ENCODE measurements at places on chromosomes 3 and 15. TPM values are rescaled to one million over a fixed set of nuclear protein-coding genes. Genes with fewer than 3 reads are reported as not detected.

Gene PFKFB4
- 8.9 TPM for total RNA-seq

Gene PTX3
- total RNA-seq: 276 TPM

Gene KCNMB3
- total RNA-seq: 0.34 TPM

Gene SCAANT1
- not detected for total RNA-seq

Gene WNT5A
- total RNA-seq: 33.5 TPM

Gene CORO2B
- 14.0 TPM for total RNA-seq

Gene COLQ
- 0.17 TPM for total RNA-seq

Gene CHDH
- total RNA-seq: 0.34 TPM

Gene GHRL
- total RNA-seq: not detected

Gene AGBL1
- total RNA-seq: not detected

Gene ITIH1
- total RNA-seq: not detected

Gene UMPS
- total RNA-seq: 26.0 TPM

Gene TMEM212
- not detected for total RNA-seq

Gene CPNE9
- total RNA-seq: under 0.01 TPM

Gene FMN1
- 6.7 TPM for total RNA-seq

Gene TMEM202
- not detected for total RNA-seq

Gene RPL22L1
- total RNA-seq: 297 TPM

Gene UROC1
- not detected for total RNA-seq

Gene KLHL6
- total RNA-seq: not detected

Gene FOXB1
- total RNA-seq: not detected

Gene C3orf70
- 0.50 TPM for total RNA-seq

Gene RBMS3
- 13.6 TPM for total RNA-seq

All from bronchus fibroblast of lung (primary cell).